ENCODE measurements at places on chromosomes 6 and 20.

GRCh38 chr20:57680934-57681914 is 28.6 kb downstream of the PMEPA1 start:
- no peak for DNase-seq

DNA sequence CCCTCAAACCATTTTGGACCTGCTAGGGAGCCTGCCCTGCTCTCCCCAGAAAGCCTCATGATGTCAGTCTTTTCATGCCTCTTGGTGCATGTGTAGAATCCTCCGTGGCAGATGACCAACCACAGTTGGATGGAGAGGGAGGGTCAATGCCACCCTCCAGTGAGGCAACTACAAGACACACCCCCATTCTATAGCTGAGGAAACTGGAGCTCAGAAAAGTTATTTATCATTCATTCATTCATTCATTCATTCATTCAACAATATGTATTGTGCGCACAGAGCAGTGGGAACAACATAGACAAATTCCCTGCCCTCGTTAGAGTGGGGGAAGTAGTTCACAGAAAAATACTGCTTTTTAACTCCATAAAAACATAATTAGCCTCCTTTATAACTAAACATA is 16.8 kb downstream of the SNRPB start:
- DNase-seq = no peak

GRCh38 chr6:53239526-53239925 is 90.9 kb upstream of the GCM1 start:
- DNase-seq = no peak

GRCh38 chr6:52611833-52612232 is 35.0 kb upstream of the TRAM2 start:
- no peak for DNase-seq

- DNase-seq = peak; percentile 82
Measured at GRCh38 chr6:168225471-168225911, 94.1 kb downstream of the DACT2 start.

- DNase-seq = peak; percentile 17
Measured at GRCh38 chr20:36745234-36745926, 510 bp downstream of the NDRG3 start.

DNA sequence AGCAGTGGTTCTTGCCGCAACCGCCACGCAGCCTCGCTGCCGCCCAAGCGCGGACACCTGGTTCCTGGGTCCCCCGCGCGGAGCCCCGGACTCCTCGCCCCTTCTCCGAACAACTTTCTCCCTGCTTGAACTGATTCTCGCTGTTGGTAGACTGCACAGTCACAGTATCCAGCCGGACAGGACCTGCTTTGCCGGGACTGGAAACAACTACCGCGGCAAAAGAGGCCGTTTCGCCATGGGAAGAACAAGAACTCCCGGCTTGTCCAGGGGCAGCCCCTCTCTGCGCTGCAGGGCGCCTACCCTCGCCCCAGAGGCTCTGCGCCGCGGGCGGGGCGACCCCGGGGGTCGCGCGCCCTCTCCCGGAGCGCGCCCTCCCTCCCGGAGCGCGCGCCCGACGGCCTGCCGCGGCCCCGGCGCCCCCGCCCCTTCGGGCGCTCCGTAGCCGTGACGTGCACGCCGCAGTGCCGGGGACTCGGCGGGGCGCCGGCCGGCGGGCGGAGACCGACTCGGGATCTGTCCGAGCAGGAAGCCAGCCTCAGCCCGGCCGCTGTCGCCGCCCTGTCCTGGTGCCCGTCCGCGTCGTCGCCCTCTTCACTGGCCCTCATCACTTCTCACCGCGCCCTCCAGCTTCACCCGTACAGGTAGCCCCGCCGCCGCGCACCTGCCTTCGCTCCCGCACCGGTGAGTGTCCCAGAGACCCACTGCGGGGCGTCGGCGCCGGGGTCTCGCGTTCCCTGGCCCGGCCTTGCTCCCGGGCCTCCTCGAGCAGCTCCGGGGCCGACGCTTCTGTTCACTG is at the start of gene MYO6:
TSS of gene MYO6 (plus strand) at position 497 of the 796 bp plus-strand sequence. CDS start 68,309 bp downstream, outside the sequence.
- DNase-seq = peak; percentile 82

DNA sequence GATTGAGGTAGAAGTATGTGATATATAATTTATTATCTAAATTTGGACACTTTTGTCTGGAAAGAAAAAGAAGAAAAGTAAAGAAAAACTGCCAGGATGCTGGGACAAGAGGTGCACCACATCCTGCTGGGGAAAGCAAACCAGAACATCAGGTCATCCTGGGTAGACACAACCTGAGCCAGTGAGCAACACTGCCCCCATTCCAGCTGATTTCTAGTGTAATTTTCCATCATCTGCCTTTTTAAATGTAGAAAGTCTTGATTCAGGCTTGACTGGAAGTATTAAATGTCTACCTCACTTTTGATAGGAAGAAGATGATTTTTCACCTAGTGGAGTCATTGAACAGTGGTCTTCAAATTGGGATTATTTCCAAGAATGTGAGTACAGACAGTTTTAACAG is 1164.5 kb upstream of the CITED2 start:
- no peak for DNase-seq

DNA sequence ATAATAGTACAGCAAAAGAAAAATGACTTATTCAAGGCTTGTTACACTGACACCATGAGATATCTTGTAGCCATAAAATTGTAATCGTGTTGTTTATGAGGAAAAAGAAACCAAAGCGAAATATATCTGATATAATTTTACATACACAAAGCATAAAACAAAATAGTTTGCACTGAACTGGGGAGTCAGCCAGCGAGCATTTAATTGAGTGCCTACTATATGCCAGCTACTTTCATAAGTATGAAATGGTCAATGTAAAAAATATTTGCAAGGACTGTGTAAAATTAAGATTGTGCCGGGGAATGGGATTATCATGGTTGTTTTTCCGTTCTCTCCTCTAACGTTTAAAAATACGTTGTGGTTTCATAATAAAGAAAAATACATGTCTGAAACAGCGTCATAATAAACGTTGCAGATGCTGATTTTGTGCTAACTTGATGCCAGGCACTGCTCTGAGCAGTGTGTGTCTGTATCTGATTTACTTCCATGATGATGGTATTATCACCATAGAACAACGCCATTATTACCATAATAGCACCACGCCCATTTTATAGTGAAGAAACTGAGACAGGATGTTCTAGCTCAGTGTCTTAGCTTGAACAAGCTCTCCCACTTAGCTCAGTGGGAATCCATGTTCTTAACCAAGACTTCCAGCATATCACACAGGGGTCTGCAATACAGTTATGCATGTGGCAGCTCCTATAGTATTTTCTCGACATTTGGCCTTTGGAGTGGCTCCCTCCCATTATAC is 144.6 kb downstream of the BCAS1 start:
- DNase-seq = no peak

- DNase-seq = no peak
Measured at GRCh38 chr6:5557506-5557905, 296.2 kb downstream of the FARS2 start.

- no peak for DNase-seq
Measured at GRCh38 chr6:45984788-45985425, 30.8 kb downstream of the CLIC5 start.

GRCh38 chr20:14344746-14345145 is 7.3 kb upstream of the FLRT3 start:
- peak; percentile 29 for DNase-seq

- no peak for DNase-seq
Measured at GRCh38 chr6:160462551-160463109, 114.5 kb downstream of the SLC22A3 start.

- no peak for DNase-seq
Measured at GRCh38 chr6:134352786-134353480, 35.0 kb upstream of the SGK1 start.

- no peak for DNase-seq
Measured at GRCh38 chr20:41510224-41510623, 108.0 kb downstream of the CHD6 start.

GRCh38 chr6:43821101-43821886 is 51.3 kb downstream of the VEGFA start:
- DNase-seq = no peak
